ENCODE measurements at places on chromosomes 1 and 21. TPM values are rescaled to one million over a fixed set of nuclear protein-coding genes. Genes with fewer than 3 reads are reported as not detected.
A peak's percentile ranks its signal among the peaks of the same experiment; 100 is the strongest.

DNA sequence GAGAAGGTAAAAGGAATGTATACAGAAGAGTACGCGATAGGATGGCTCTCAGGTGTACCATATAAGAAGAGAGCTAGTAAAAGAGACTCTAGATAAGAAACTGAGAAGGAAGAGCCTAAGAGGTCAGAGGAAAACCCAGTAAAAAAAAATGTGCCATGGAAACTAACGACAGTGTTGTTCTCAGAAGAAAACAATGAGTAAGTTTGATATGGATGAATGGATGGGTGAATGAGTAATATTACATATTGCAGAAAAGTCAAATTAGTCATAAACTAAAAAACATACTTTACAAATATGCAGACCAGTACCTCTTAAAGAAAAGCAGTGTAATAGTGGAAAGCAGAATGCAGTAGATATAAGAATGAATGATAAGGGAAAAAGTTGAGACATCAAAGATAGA is 316.2 kb downstream of the HMCN1 start:
- peak; percentile 38 for DNase-seq

DNA sequence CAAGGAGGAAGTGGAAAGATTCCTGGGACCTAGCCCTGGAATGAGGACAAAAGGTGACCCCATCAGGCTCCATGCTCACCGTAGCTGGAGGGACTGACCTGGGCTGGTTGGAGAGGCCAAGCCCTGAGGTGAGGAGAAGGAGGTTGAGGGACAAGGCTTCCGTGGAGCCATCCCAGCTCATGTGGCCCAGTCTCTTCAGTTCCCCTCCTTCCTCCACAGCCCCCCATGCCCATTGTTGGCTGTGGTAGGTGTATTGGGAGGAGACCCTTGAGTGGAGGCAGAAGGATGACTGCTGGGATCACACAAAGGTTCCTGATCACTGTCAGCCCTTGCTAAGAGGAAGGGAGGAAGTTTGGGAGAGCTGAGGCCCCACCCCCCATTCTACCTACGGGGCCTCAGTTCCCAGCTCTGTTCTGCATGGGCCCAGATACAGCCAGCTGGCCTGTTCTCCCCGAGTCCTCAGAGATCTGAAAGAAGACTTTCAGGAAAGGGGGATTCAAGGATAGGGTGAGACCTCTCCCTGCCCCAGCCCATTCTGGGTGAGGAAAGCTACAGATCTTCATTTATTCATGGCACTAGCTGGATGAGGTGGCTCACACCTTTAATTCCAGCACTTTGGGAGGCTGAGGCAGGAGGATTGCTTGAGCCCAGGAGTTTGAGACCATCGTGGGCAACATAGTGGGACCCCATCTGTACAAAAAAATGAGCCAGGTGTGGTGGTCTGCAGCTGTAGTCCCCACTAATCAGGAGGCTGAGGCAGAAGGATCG is 17.3 kb downstream of the RHBG start:
- no peak for DNase-seq

GRCh38 chr1:163027610-163028009 is 41.6 kb upstream of the RGS4 start:
- DNase-seq = no peak

GRCh38 chr1:20837554-20838192 is 50.6 kb upstream of the HP1BP3 start:
- no peak for DNase-seq

DNA sequence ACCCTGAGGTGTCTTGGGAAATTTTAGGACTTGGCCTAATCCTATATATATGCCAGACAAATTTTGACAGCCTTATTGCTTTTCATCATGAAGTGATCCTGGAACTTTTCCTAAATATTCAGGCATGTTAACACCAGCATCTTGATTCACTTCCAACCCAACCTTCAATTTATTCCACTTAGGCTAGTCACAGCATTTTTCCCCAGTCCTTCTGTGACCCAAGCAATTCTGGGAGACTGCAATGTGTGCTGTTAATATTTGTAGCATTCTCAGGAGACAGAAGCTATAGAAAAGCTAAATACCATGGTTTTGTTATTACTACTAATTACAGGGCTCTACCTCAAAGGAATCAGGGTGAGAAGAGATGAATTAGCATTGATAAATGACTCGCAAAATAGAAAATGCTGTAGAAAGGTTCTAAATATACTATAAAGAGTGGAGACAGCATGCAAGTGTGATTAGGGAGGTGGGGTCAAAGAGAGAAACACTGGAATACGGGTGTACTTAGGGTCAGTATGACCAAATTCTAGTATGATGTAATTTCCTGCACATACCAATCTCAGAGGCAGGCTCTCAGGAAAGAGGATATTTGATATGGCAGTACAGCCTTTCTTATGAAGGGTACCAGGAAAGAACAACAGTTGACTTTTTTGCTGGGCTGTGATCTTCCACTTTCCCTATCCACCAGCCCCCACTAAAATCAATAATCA is 29.1 kb downstream of the PRRX1 start:
- peak; percentile 33 for DNase-seq

NPR1 gene
- total RNA-seq = not detected

DNA sequence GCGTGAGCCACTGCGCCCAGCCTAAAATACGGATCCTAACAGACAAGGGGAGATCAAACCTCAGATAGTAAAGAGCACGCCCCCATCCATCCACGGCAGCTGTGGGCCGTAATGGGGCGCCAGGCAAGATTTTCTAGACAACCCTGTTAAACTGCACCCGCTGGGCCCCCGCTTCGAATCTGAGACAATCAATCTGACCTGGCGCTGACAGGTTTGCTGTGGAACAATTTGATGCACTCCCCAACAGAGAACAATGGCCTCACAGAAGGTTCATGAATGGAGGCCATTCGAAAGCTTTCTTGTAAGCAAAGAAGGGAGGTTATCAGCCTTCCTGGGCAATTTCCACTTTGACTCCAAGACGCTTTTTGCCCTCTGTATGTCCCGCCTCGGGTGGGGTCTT is 30.5 kb downstream of the CLSTN1 start:
- DNase-seq = no peak

IL20 gene
- not detected for total RNA-seq

GRCh38 chr1:194889310-194889709 is 1702.9 kb upstream of the B3GALT2 start:
- no peak for DNase-seq

DR1 gene
- 67.1 TPM for total RNA-seq

DNA sequence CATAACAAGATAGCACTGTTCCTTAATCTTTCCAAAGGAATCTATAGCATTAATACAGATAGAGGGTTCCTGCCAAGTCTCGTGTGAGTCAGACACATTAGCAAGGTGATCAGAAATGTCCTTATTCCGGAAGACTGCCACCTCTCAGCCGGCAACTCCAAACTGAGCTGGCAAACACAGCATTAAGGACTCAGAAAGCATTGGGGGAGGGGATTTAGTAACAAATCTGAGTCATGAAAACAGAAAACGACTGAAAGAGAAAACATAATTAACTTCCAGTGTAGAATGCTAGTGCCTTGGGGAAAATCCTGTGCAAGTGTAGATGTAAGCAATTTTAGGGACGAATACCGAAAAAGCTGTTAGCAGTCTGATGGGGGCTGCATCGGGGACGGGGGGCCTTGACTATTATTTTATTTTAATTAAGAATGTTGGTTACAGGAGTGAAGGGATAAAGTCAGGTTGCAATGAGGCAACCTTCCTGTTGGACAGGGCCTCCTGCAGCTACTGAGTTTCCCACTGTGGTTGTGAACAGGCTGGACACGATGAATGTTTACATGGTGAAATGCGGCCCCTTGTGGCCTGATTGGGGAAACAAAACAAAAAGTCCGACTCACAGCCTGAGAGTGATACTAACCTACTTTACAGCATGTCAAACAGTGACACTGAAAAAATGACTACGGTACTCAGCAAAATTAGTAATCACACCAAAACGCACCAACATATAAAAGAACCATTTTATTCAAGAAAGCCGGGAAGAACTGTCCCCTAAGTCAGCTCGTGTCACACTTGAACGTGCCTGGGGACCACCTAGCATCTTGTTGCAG is 20.7 kb downstream of the MIS18A start:
- peak; percentile 87 for DNase-seq

DNA sequence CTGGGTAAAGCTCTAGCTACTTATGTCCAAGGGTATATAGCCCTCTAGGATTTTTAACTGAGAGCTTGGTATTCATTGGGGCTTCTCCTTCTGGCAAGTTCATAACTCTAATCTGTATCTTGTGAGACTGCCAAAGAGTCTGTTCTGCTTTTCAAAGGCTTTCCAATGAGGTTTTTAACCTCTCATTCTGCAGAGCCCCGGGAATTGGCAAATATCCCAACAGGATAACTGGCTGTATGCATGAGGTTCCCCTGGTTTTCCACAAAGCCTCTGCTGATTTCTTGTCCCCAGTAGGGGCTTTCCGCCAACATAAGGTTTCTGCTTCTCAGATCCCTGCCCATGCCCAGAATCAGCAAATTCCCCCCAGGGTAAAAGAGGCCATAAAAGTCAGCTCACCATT is 40.9 kb downstream of the RPL5 start:
- peak; percentile 27 for DNase-seq

HSF2BP gene
- 4.7 TPM for total RNA-seq

- peak; percentile 89 for DNase-seq
Observed at GRCh38 chr1:8439015-8439702, 121.2 kb downstream of the SLC45A1 start.

SKI gene
- 3.5 TPM for total RNA-seq

CDK18 gene
- total RNA-seq = 1.2 TPM

GRCh38 chr1:238139713-238140112 is 249.0 kb upstream of the ZP4 start:
- no peak for DNase-seq

RHOC gene
- 497 TPM for total RNA-seq

DNA sequence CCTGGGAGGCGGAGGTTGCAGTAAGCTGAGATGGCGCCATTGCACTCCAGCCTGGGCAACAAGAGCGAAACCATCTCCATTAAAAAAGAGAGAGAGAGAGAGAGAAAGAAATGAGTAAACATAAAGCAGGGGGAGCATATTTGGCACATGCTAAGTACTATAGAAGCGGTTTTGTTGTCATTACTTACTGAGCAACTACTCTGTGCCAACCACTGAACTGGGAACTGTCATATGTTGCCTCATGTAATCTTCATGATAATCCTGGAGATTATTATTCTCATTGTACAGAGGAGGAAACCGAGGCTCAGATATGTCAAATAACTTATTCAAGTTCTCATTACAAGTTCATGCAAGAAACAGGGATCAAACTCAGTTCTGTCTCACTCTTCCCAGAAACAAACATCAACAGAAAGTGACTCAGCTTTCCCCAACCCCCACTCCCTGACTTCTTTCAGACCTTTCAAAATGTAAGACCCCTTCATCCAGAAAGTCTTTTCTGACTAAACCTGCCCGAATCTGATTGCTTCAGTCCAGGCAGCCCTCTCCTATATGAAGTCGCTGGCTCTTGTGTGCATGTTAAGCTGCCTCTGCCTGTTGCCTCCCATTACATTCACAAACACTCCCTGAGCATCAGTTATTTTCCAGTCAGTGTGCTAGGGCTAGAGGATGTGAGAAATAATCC is 23.5 kb downstream of the LAMB3 start:
- no peak for DNase-seq

DNA sequence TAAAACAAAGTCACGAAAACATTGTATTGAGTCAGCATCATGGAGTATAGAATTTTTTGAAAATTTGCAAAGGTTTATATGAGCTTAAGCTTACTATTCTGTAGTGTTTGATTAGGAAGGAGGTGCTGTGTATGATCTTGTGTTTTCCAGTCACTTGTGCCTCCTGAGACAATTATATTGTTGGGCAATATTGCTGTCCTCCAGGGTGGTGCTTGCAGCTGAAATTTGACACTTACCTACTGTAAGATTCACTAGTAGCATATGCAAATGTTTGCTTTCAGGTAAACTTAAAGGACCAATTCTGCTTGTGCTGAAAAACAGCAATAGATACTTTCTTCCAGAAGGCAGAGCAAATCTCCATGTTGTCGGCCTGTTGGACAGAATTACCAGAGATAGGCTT is 268.0 kb downstream of the TGFB2 start:
- no peak for DNase-seq

DNA sequence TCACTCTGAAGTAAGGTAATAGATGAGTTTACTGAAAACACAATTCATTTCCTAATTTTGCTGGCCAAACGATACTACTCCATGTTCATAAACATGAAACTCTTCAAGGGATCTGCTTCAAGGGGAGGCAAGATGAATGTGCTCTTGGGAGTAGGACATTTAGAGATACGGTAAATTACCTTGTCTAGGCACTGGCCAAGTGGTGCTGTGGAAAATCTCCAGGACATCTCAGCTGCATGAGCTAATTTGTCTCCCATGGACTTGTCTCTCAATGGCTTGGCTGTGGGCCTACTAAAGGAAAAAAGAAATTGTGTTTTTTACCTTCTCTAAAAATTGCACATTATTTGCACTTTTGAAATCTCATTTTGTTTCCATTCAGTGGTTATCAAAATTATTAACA is 780.6 kb downstream of the LTN1 start:
- DNase-seq = no peak

DNA sequence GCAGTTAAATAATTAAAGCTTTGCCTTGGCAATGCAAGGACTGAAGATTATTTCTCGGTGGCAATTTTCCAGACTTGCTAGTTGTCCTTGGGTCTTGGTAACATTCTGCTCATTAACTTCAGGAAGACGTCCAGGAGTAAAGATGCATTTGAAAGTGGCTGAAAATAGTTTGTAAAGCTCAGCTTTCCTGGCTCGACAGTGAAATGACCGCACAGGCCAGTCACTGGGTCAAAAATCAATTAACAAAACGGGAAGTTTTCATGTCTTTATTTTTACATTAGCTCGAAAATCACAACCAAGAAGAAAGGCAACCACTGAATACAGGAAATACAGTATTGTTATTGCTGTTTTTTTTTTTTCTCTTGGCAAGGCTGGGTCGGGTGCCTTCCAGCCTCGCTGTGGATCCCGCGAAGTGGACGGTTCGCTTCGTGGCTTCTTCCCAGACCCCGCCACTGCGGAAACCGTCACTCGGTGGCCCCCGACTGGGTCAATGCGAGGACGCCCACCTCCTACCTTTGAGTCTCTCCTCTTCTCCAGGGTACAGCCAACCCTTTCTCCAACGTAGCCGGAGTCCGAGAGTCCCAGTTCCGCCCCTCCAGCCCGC is 479 bp upstream of the SNX7 start:
- DNase-seq = peak; percentile 18

DNA sequence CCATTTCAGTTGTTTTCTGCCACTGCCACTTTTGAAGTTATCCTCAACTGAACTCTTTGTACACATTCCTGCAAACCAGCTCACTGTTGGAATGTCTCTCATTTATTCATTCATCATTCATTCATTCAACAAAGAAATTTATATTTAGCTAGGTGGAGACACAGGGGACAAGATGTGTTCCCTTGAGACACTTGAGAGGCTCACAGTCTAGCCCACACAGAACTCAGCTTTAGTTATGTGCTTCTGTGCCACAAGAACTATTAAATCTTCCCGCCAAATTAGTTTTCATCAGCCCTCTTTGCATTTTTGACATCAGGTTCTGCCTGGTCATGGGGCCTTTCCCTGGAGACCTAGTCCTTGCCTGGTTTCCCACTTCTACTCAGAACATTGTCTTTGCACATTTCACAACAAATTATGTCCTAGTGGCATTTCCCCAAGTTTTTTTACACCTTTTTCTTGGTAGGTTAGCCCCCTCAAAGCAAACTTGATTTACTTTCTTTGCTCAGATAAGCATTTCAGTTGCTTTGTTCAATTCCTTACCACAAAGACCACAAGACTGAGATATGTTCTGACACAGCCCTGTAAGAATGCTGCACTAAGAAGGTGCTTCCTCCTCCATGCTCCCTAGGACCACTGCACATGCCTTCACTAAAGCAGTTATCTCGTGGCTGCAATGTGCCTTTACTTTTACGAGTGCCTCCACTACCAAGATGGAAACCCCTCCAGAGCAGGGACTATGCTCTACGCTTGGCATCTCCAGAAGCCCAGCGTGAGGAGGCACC is 31.0 kb downstream of the ILDR2 start:
- DNase-seq = peak; percentile 90

GRCh38 chr21:25461725-25462124 is 145.6 kb downstream of the MRPL39 start:
- no peak for DNase-seq

All from M059J (cell line).